Heart left ventricle (tissue), 16 donors: ENCODE measurements at places on chromosomes 4 and X. TPM values are rescaled to one million over a fixed set of nuclear protein-coding genes. Genes with fewer than 3 reads are reported as not detected.

GIMD1 gene
- not detected for total RNA-seq

LPAR4 gene
- not detected for total RNA-seq

USP17L5 gene
- total RNA-seq, result not detected

VSIG4 gene
- 89.7 TPM for total RNA-seq

SYN1 gene
- total RNA-seq, result 12.3 TPM

NKRF gene
- 5.5 TPM for total RNA-seq

GRCh38 chr4:101155368-101155767, 192.0 kb downstream of the PPP3CA start:
- no peak for DNase-seq

DNA sequence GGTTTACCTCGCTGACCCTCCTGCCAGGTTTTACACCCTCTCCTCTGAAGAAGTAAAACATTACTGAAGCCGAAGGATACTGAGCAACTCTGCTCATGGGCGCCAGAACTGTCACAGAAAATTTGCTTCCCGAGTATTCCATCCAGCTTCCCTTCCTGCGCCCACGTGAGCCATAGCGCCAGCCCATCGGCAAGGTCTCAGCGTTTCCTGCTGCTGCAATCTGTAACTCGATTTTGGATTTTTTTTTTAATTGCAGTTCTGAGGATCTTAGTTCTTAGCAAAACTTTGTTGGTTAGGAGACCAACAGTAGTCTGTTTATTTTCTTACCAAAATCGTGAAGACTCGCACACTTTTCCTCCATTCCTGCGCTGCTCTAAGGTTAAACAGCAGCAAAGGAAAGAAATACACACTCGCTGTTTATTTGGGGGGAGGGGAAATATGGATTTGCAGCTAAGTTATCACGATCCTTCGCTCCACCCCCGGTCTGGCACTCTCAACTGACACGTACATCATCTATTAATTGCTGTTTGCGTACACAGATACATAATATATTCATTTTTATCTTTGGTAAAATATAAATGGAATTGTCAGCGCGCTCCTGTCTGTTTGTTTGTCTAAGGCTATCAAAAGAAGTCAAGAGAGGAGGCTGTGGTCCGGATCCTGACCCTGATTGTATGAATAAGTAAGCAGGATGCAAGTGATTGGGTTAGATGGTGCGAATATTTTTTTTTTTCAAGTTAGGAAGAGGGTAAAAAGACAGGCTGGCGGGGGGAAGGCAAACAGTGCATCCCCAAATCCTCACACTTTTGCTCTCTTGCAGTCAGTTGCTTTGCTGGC, at the start of gene TLL1:
TSS of gene TLL1 (plus strand) at position 777 of the 837 bp plus-strand sequence. CDS start 668 bp downstream, outside the sequence.
- DNase-seq, result peak; percentile 28

- DNase-seq, result no peak
Measured at GRCh38 chr4:8167291-8167690, 8.7 kb upstream of the ABLIM2 start.

GRCh38 chr4:34148322-34148908, 2095.9 kb downstream of the ARAP2 start:
- DNase-seq, result no peak

- DNase-seq, result no peak
Measured at GRCh38 chrX:119376312-119376711, 22.8 kb upstream of the SLC25A43 start.

DNA sequence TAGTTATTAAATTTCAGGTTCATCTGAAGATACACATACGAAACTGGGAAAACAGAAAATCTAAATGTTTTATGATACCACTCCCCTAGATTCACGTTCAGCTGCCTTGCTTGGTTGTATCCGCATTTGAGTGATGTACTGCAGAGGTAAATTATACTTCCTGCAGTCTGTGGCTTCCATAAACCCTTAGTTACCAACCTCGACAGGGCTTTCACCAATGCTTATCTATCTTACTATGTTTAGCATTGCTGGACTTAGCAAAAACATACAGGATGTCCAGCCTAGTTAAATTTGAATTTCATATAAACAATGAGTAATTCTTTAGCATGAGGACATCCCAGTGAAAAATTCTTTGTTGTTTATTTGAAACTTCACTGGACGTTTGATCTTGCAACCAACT, 108.8 kb downstream of the TMA16 start:
- no peak for DNase-seq

GRCh38 chrX:41339148-41339547, 5.2 kb downstream of the DDX3X start:
- DNase-seq, result no peak

- DNase-seq, result no peak
Measured at GRCh38 chrX:118945921-118946320, 28.5 kb upstream of the LONRF3 start.

GRCh38 chr4:83205760-83206159, 78.8 kb downstream of the COQ2 start:
- no peak for DNase-seq

GRCh38 chr4:52645300-52645699, 13.8 kb downstream of the USP46 start:
- no peak for DNase-seq

- no peak for DNase-seq
Measured at GRCh38 chr4:101256222-101256621, 91.1 kb downstream of the PPP3CA start.

- no peak for DNase-seq
Measured at GRCh38 chrX:95703696-95704095, 980.9 kb upstream of the DIAPH2 start.

DNA sequence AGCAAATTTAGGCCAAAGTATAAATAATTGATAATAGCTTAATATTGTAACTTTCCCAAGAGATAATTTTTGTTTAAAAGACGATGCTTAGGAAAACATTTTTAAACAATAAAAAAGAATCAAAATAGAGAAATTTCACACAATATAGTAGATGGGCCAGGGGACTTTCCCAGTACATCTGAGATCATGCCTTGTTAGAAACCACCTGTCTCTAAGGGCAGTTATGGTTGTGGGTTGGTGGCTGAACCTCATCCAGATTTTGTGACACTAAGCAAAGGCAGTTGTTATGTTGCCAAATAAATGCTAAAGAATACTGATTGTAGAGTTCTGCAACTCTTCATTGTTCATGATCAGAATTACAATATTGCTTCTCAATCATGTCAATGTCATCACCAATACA, 270.6 kb downstream of the BANK1 start:
- DNase-seq, result no peak

GRCh38 chr4:8076023-8076422, 82.6 kb downstream of the ABLIM2 start:
- peak; percentile 21 for DNase-seq

GRCh38 chrX:30864383-30864785, 24.7 kb downstream of the TAB3 start:
- no peak for DNase-seq

DNA sequence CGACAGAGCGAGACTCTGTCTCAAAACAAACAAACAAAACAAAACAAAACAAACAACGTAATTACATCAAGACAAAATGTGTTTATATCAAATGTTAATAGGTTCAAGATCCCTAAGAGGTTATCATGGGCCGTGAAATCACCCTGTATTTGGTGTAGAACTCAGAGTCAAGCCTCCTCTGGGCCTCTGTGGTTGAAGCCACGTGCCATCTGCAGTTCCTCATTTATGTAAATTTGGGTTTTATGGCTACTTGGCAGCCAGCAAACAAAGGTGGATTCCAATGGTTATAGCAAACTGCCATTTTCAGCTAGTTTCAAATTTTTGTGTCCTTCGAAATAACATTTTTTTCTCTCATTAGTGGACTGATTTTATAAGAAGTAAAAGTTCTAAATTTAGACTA, 16.4 kb downstream of the NSDHL start:
- no peak for DNase-seq

- no peak for DNase-seq
Measured at GRCh38 chr4:181982437-181982836, 260.8 kb upstream of the TENM3 start.

GRCh38 chr4:76950052-76950955, 752 bp downstream of the SEPTIN11 start:
- peak; percentile 58 for DNase-seq
